ENCODE measurements at places on chromosomes 12 and 14. TPM values are rescaled to one million over a fixed set of nuclear protein-coding genes. Genes with fewer than 3 reads are reported as not detected.

DNA sequence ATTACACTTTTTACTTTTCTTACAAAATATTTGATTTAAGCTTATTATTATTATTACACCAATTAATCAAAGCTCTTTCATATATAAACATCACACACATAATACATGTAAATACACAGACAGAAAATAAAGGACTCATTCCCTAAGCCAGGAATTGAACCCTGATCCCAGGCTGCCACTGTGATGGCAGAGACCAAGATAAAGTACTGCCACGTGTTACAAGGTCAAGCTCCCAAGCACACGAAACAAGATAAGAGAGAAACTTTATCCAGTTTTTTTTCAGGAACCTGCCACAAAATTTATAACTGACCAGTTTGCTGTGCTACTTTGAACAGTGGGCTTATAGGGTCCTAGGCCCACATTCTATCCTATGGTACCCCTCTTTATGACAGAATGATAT is 111.3 kb downstream of the EML1 start:
- no peaks in the 10 kb centered on the region for H3K4me1 ChIP-seq
- no peak for DNase-seq
- no peak overlapping the region for H3K4me3 ChIP-seq
- H3K36me3 ChIP-seq = no peaks in the 10 kb centered on the region
- no peak overlapping the region for H3K27ac ChIP-seq

DNA sequence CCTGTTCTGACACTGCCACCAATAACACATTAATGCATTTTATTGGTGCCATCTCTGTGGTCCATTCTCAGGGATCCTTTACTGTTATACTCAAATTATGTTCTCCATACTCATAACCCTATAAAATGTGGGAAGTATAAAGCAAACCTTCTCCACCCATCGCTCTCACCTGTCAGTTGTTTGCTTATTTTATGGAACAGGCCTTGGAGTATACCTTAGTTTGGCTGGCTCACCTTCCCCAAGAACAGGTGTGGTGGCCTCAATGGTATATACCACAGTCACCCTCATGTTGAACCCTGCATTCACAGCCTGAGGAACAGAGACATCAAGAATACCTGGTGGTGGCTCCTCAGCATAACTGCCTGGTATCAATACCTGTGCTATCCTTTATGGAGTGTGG is 308.4 kb upstream of the STXBP6 start:
- no peaks in the 10 kb centered on the region for H3K27me3 ChIP-seq
- no peak for DNase-seq
- no peak overlapping the region for H3K4me3 ChIP-seq
- H3K27ac ChIP-seq = no peak overlapping the region

DNA sequence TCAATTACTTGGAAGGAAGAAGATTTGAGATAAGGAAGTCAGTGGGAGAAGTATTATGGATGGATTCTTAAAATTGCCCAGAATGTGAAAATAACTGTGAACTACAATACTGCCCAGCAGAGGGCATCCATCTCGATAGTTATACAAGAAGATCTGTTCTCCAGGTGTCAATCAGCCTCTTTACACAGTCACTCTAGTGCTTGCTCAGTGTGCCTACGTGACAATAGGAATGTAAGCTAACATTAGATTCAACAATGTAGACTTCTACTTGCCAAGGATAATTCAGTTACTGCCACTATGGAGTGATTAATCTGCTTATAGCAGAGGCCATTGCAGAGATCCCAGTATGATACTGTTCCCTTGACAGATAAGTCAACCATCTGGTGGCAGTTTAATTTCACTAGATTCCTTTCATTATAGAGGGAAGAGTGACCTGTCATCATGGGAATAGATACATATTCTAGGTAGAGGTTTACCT is 10.6 kb upstream of the MAP4K5 start:
- no peak overlapping the region for H3K27ac ChIP-seq
- H3K27me3 ChIP-seq = no peaks in the 10 kb centered on the region
- H3K4me1 ChIP-seq = no peaks in the 10 kb centered on the region
- peak; percentile 51 for DNase-seq

DNA sequence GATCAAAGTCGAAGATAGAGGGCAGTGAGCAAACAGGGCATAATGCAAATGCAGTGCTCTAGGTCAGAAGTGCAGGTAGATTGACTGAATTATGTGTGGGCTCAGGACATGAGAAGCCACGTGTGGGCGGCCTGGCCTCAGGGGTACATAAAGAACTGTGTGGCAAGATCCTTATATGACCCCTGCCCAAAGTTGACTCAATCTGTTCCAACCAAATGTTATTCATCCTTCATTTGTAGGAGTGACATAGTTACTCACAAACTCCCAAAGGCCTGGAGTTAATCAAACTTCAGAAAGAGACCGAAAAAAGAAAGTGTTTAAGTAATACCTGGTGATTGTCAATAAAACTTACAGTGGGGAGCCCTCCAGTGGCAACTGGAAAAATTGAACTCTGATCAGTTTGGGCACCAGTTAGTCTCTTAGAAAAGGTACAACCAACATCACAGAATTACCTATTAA is 150.4 kb upstream of the FAR2 start:
- H3K27me3 ChIP-seq = no peaks in the 10 kb centered on the region
- no peak overlapping the region for H3K4me3 ChIP-seq
- peak; percentile 47 for DNase-seq
- H3K36me3 ChIP-seq = no peaks in the 10 kb centered on the region

FOXG1 gene
- polyA plus RNA-seq = 0.01 TPM
